IMR-90 (cell line): ENCODE measurements at places on chromosomes 6 and 20. TPM values are rescaled to one million over a fixed set of nuclear protein-coding genes. Genes with fewer than 3 reads are reported as not detected.

DNA sequence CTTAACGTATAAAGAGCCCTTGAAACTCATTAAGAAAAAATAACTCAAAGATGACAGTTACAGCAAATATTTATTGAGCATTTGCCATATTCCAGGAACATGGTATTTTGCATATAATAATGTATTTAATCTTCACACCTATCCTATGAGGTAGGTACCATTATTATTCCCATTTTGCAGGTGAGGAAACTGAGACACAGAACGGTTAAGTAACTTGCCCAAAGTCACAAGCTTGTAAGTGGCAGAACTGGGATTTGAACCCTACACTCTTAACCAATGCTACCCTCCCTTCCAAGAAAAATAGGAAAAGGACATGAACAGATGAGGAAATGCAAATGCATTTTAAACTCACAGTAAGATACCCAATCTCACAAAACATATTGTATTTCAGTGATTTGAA, 5.3 kb upstream of the UBE2V1 start:
- DNase-seq = no peak

The SCRT2 gene
- polyA plus RNA-seq = not detected in 2 replicates

- no peak for DNase-seq
These were observed 549.4 kb upstream of the SYNCRIP start for GRCh38 chr6:86192123-86192522.

- DNase-seq = no peak
These were observed 47.6 kb downstream of the ALDH8A1 start for GRCh38 chr6:134902074-134902861.

The KCNK5 gene
- not detected in 2 replicates for polyA plus RNA-seq
